Amygdala (tissue), 56 donors: ENCODE measurements at places on chromosomes 5 and 9.

DNA sequence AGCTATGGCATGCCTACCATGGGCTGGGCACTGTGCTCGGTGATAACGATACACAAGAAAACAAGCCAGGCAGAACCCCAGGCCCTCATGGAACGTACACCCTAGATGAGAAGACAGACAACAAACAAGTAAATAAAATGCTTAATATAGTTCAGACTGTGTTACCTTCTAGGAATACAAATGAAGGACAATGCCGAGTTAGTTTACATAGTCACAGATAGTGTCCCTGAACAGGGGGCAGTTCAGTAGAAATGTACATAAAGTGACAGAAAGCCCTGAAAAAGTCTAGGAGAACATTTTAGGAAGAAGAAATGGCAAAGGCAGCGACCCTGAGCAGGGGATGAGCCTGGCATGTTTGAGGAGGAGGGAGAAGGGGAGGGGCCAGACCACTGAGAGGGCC, 21.7 kb downstream of the SLC22A5 start:
- DNase-seq: no peak

DNA sequence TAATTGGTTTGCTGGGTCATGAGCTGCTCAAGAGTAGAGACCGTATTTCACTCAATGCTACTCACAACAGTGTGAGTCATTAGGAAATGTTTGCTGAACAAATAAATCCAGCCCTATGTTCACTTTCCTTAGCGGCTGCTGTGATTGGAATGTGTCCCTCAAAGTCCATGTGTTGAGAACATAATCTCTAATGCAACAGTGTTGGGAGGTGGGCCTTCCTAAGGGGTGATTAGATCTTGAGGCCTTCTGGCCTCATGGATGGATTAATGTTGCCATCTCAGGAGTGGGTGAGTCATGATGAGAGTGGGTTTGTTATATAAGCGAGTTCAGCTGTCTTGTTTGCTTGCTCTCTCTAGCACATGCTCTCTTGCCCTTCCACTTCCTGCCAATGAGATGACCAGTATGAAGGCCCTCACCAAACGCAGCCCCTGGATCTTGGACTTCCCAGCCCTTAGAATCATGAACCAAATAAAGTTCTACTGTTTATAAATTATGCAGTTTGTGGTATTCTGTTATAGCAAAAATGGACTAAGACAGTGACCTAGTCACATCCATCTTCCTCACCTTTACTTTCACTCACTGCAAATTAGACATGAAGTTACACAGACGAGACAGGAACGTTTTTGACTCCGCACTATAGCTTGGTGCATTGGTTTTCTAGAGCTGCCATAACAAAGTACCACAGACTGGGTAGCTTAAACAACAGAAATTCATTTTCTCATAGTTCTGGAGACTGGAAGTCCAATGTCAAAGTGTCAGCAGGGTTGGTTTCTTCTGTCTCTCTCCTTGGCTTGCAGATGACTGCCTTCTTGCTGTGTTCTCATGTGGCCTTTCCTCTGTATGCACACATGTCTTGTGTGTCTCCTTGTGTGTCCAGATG, 50.9 kb upstream of the FAM169A start:
- DNase-seq: no peak

GRCh38 chr9:78896479-78896878, 599.6 kb downstream of the PSAT1 start:
- no peak for DNase-seq

- no peak for DNase-seq
Measured at GRCh38 chr9:124839612-124840299, 13.5 kb upstream of the WDR38 start.

DNA sequence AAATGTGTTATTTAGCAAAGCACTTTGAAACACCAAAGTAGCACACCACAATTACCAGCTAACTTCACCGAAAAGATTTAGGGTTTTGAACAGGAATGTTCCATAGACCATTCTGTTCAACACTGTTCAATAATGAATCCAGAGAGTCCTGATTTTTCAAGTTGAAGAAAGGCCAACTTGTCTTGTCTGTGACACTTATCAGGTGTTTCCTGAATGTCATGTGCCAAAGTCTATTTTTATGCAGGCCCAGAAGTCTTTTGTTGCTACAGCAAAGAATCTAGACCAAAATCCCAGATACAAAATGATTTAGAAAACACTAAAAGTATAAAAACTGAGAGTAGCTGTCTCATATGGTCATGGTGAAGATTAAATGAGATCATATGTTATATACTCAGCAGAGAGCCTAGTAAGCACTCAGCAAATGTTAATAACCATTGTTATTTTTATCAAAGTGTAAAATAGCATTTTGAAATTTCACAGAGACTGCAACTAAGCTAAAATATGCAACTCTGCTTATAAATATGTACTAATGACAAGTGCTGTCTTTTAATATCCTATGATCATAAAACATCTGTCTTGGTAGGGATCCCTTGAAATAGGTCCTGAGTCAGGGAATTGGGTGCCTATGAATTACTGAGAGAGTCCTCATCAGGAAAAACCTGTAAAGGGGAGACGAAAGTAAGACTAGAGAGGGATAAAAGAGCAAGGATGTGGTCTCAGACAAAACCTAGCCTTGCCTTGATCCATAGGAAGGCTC, 122.4 kb upstream of the SLC12A2 start:
- DNase-seq: no peak

DNA sequence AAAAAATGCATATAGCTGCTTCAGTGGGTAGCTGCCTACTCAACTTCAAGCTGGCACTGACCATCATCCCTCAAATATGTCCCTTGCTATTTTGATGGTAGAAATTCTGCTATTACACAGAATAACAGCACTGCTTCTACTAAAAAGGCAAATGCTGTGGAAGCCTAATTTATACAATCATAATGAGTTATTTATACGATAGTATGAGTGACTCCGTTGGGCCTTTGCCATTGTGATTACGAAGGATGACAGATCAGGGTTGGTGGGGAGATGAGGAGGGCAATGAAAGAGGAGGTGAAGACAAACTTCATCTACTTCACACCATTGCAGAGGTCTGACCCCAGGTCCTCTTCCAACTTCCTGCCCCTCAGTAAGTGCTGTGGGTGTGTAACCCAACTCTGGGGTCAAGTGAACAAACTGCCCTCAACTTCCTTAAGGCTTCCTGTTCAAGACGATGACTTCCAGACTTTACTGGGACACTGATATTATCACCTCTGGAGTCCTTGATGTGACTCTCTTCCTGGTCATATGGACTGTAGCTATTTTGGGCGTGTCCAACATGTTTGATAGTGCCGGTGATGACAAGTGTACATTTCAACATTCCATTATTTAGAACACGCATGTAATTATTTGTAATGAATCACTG, 74.1 kb upstream of the RPS23 start:
- DNase-seq: no peak

- DNase-seq: no peak
Measured at GRCh38 chr9:128911529-128912035, 9.2 kb upstream of the PHYHD1 start.

GRCh38 chr9:88530051-88530450, 4.9 kb upstream of the NXNL2 start:
- no peak for DNase-seq

GRCh38 chr9:127264462-127265219, at the start of gene GARNL3:
TSS of gene GARNL3 (plus strand) at chr9:127264774. CDS start at chr9:127264878, 104 bp downstream.
- DNase-seq: no peak

DNA sequence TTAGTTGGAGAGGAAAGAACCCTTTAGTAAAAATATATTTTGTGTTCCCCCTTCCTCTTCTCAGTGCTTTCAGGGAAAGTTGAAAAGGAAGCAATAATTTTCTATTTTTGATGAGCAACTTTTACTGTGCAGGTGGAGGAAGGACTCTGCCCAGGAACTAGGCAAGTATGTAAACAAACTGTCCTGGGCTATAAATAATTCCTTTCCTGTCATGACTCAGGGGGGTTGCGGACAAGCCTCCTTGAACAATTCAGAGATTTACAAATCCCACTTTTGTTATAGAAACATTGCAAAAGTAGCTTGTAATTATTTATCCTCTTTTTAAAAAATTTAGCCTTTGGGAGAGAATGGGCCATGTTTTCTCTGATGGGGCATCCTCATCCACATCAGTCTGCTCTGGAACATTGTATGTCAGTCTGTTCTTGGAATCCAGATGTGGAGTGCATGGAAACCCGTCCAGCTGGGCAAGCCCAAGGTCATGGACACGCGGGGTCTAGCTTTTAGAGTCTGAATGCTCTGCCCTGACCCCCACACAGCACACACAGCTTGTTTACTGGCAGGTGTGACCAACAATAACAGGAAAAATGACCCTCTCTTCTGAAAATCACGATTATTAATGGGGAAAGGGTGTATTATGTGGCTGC, 127.6 kb downstream of the GADD45G start:
- DNase-seq: no peak

GRCh38 chr5:83066548-83067110, 10.6 kb downstream of the TMEM167A start:
- no peak for DNase-seq

GRCh38 chr9:135320943-135321342, 158.6 kb upstream of the PPP1R26 start:
- no peak for DNase-seq

DNA sequence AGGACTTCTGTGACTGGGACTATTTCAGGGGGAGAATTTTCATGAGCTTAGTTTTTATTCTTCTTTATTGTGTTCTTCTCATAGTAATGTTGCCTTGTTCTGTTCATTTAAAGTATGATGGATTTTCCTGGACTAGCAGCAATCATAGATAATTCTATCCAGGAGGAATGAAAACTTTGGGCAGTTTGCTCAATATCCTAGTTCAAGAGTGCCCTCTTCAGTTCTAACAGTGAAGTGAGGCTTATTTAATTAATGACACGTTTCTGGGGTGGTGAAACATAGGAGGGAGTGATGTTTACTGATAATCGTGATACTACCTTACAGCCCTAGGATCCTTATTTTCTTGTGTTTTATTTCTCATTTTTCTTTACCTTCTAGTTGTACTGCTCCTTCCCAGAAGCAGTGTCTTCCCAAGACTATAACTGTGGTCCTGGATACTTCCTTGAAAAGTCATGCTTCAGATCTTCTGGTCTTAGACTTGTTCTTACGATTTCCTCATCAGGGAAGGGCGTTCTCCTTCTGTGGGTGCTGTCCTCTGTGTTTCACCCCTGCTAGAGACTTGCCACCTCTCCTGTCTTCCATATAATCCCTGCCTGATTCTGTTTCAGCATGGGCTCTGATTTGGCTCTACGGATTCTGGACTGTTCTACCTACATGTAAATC, 57.4 kb downstream of the CFAP95 start:
- no peak for DNase-seq

- DNase-seq: no peak
Measured at GRCh38 chr9:89889865-89890264, 285.1 kb downstream of the GADD45G start.

DNA sequence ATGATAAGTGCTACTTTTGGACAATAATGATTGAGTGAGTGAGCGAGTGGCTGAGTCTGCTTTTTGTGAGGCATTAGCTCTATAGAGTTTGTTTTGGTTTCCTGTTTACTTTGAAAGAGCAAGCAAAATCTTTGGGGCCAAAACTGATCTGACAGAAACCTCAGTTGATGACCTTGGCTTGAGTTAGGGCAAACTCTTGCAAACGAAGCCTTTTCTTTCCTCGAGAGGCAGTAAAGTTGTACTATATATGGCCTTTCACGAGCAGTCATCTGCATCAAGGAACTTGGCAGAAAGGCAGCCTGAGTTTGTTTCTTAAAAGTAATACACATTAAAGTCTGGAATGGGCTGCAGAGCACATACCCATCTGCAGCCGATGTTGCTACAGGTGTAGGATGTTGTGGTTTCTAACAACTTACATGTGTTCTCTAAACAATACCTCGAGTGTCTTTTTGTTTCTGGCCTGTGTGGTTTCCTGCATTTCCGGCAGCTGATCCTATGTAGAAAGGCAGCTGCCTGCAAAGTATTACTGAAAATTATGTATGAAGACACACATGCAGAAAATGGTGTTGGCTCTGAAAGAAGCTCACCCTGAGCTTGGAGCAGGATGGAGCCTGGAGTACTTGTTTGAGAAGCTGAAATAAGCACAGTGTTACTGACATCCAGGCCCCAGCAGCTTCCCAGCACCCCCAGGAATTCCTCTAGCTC, 60.8 kb downstream of the FOXD1 start:
- DNase-seq: no peak

DNA sequence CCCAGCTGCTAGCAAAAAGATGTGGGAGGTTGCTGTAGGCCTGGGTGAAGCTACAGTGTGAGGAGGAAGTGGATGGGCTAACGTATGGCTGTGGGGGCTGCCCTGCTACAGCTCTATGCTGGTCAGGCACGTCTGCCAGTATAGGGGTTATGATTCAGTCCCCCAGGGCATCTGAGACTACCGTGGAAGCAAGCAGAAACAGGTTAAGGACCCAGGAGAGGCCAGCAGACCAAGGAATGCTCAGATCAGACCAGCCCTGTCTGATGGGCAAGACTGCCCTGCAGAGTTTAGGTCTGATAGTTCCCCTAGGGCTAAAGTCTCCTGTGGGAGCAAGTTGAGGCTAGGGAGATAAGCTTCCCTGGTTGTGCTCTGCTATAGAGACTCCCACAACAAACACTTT, 416.1 kb upstream of the CTNND2 start:
- DNase-seq: no peak

DNA sequence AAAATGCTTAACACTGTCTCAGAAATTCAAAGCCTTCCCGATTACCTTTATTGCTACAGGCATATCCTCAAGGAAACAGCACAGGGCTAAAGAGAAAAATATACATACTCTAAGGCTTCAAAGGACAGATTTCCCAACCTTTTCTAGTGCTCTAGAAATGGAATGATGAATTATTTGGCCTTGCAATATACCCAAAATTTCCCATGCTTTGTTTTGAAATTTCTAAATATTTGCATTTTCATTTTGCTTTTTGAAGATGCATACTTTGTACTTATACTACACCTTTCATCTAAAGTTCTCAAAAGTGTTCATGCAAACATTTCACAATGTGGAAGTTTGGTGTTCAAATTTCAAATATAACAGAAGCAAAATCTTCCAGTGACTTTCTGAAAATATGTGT, 312.7 kb upstream of the PDE4D start:
- DNase-seq: no peak

GRCh38 chr9:87615547-87616148, 110.3 kb upstream of the CTSL start:
- no peak for DNase-seq

DNA sequence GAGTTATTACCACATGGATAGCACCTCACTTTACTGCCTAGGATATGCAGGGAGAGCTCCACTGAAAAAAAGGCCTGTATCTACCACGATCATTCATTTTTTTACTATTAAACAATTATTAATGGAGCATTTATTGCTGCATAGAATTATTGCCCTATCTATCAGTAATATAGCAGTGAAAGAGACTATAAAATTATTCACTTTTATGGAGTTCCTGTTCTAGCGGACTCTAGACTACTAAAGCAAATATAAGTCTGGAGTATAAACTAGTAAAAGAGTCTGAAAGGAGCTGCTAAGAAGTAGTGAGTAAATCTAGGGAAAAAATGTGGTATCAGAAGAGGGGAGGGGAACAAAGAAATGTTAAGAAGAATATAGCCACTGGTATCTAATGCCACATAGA, 150.4 kb upstream of the CYLC2 start:
- no peak for DNase-seq
